ENCODE measurements at places on chromosomes 5 and 9. TPM values are rescaled to one million over a fixed set of nuclear protein-coding genes. Genes with fewer than 3 reads are reported as not detected.

Gene RNF180
- 2.0 TPM for total RNA-seq

Gene SPINK14
- total RNA-seq = not detected

Gene SPATA9
- total RNA-seq = 0.49 TPM

Gene NDUFA8
- total RNA-seq = 75.3 TPM

Gene BTNL8
- total RNA-seq = 134 TPM

Gene MFAP3
- 30.8 TPM for total RNA-seq

Gene DNAI1
- total RNA-seq = not detected

Gene NUTM2F
- not detected for total RNA-seq

Measured in left colon (tissue), 2 donors.